Stimulated activated CD4-positive, alpha-beta T cell treated with anti-CD3 and anti-CD28 coated beads, Interleukin-15, amount 100 ng/mL, for 1 hour (primary cell): ENCODE measurements at places on chromosomes 6 and 20.

- DNase-seq = no peak
Observed at GRCh38 chr6:169454204-169454871, 200.7 kb upstream of the THBS2 start.

GRCh38 chr6:25181923-25182322 is 97.3 kb upstream of the CARMIL1 start:
- no peak for DNase-seq

DNA sequence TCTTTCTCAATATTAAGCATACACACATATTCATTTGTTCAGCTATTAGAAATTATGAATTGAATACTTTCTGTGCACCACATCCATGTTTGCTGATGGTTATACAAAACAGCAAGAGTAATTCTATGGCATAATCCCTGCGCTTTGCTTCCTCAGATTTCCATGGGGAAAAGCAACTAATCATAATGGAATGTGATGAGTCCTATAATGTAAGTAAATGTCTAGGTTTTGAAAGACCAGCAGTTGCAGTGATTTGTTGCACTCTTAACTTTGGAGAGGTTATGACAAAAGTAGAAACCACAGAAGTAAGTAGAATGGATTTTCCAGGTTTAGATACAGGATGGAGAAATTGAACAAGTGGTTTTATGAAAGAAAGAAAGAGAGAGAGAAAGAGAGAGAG is 652.1 kb downstream of the CBLN4 start:
- no peak for DNase-seq

- no peak for DNase-seq
Observed at GRCh38 chr6:31791324-31792089, 4.0 kb downstream of the VARS1 start.

DNA sequence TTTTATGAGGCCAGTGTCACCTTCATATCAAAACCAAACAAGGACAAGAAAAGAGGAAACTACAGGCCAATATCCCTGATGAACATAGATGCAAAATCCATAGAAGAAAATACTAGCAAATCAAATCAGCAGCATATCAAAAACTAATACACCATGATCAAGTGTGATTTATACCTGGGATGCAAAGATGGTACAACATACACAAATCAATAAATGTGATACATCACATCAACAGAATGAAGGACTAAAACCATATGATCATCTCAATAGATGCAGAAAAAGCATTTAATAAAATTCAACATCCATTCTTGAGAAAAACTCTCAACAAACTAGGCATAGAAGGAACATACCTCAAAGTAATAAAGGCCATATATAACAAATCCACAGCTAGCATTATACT is 8.1 kb upstream of the GINM1 start:
- no peak for DNase-seq

DNA sequence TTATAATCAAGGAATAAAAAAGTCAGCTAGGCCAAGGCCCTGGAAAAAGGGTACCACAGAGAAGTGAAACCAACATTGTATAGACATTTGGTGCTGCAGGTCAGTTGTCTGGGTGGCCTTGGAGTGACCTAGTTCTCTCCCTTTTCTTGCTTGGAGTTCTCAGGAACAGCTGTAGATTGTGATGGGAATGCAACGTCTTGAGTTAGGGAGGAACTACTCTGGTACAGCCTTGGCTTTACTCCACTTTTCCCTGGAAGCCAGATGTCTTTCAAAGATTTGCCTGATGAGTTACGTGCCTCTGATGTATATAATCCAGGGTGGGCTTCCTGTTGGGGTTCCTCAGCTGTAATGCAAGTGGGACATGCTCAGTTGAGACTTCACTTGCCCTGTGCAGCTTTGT is 694.7 kb downstream of the HTR1B start:
- no peak for DNase-seq

DNA sequence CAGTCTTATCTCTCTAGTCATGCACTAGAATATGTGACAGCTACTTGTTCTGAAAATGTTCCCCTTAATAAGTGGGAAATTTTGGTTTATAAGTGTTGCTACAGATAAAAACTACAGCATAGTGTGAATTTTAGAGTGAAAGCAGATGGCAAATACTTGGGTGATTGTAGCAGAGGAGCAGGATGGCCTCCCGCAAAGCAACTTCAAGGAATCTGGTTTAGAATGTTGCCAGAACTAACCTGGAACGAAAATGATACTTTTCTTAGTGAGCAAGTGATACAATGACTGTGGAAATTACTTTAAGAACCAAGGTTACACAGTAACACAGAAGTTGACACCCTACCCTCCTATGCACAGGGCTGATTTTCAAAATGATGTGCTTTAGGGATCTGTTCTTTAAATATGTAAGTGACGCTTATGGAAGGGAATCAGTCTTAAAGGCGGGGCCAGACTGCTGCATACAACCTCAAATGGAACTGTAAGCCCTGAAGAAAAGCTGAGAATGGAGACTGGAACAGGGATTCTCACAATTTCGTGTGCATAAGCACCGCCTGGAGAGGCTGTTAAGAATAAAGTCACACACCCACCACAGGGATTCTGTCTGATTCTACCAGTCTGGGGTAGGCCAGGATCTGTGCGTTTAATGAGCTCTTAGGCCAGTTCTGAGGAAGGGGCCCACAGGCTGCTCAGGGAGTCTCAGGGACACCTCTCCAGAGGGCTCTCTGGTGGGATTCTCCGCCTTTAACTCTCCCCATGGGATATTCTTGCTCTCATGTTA is 97.9 kb downstream of the FYN start:
- no peak for DNase-seq

DNA sequence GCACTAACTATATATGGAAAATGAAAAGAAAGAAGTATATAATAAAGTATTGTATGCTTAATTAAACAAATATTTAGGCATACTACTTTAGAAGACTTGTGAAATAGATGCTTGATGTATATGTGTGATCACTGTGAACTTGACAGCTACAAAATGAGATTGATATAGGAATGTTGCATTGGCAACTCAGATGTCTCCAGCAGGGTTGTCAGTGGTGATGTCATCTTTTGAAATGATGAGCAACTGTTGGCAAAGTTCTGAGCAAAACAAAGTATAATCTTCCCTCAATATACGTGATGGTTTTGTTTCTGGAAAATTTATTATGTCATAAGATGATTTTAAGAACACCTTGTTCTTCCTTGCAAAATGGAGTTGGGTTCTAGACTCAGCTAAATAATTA is 133.8 kb downstream of the ARID1B start:
- DNase-seq = no peak

- DNase-seq = no peak
Observed at GRCh38 chr20:24112360-24112759, 123.8 kb upstream of the GGTLC1 start.

- no peak for DNase-seq
Observed at GRCh38 chr20:10558635-10559187, 115.1 kb downstream of the JAG1 start.

DNA sequence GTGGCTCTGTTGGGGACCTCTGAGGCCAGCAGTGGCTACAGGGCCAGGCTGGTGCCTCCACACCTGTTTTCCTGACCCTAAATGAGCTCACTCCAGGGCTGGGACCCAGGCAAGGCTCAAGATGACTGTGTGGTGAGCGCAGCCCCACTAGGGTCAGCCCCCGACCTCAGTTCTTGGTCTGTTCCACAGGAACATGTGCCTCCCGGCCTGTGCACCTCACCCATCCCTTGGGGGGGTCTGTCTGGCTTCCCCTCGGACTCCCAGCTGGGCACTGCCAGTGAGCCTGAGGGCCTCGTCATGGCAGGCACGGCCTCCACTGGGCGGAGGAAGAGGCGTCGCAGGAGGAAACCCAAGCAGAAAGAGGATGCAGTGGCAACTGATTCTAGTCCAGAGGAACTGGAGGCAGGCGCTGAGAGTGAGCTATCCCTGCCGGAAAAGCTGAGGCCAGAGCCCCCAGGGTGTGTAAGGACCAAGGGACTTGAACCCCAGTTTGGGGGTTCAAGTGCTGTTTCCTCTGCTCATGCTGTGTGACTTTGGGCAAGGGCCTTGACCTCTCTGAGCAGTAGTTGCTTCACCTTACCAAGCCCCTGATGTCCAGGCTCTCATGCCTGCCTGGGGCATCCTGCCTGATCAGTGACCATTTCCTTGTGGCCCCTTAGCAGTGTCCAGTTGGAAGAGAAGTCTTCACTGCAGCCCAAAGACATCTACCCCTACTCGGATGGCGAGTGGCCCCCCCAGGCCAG is 8.0 kb downstream of the LPIN3 start:
- DNase-seq = no peak

DNA sequence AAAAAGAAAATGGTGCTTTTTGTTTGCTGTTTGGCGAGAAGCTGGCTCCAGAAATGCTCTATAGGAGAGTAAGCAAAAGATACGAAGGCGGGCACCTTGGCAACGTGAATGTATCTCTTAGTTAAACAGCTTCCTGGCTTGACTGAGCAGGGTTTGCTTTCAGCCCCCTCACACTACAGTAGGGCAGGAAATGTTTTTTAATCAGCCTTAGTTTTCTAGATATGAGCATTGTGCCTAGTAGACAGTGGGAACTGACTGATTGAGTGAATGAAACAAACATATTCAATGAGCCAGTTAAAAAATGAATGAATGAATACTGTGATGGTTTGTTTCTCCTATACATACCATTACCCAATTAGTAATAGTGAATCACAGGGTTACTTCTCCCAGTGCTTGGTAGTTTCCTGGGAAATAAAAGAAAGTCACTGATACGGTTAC is 19.9 kb downstream of the CAP2 start:
- no peak for DNase-seq

DNA sequence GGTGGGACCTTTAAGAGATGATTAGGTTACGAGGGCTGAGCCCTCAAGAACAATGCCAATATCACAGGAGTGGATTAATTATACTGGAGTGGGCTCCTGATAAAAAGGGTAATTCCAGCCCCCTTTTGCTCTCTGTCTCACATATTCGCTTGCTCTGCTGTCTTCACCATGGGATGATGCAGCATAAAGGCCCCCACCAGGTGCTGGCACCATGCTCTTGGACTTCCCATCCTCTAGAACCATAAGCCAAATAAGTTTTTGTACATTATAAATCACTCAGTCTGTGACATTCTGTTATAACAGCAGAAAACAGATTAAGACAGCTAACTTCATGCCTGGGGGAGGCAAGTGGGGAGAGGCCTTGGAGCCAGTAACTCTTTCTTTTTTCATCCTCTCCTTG is 9.8 kb upstream of the SNRPB start:
- DNase-seq = no peak

DNA sequence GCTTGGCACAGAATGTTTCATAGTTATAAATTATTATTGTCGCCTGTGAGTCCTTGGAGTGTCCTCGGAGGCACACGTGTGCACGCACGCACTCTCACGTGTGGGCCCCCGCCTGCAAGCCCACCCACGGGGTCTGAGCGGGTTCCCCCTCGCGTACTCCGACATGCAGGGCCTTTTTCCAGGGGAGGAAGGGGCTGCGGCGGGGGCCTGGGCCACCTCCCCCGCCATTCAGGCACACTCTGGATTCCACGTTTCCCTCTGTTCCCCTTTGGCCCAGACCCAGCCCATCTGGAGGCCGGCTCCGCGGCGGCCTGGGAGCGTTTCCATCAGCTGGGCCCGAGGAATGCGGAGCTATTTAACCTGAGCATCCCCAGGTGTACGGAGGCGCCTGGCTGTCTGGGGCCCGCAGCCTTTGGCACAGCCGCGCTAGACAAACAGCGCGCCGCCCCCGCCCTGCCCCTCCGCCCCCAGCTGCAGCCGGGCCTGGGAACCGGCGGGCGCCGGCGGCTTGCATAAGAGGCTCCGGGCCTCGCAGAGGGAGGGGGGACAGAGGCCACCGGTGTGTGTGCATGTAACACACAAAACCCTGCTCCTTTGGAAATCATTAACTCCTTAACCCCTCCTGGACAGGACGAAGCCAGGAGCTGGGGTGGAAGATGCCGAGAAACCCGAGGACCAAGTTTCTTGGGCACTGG is 3.3 kb downstream of the ID1 start:
- no peak for DNase-seq

DNA sequence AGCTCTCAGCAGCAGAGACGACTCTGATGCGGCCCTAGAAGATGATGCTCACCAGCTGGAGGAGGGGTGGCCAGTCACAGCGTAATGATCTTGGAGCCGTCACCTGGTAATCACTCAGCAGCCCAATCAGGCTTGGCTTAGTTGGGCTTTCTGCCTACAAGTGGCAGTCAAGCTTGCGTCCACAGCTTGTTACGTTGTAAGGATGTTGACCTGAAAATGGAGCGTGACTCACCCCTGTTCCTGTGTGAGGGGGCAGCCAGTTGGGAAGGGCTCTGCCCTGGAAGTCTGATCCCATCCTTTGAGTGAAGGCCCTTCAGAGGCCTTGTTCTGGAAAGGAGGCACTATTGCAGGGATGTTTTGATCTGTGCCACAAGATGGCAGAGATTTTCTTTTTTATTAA is 49.8 kb downstream of the SPATA2 start:
- no peak for DNase-seq

DNA sequence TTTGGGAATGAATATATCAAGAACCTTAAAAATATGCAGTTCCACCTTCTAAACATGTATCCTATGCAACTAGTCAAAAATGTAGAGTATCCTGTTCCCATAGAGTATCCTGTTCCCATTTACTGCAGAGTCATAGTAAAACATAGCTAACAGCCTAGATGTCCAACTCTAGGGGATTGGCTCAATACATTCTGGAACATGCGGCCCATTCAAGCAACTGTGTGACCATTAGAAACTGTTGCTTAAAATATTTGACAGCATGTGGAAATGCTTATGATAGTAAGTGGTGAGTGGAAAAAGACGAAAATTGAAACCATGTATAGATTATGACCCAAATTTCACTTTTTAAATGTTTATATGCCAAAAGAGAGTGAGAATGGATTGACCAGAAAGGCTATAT is 11.2 kb downstream of the FOXP4 start:
- DNase-seq = no peak

DNA sequence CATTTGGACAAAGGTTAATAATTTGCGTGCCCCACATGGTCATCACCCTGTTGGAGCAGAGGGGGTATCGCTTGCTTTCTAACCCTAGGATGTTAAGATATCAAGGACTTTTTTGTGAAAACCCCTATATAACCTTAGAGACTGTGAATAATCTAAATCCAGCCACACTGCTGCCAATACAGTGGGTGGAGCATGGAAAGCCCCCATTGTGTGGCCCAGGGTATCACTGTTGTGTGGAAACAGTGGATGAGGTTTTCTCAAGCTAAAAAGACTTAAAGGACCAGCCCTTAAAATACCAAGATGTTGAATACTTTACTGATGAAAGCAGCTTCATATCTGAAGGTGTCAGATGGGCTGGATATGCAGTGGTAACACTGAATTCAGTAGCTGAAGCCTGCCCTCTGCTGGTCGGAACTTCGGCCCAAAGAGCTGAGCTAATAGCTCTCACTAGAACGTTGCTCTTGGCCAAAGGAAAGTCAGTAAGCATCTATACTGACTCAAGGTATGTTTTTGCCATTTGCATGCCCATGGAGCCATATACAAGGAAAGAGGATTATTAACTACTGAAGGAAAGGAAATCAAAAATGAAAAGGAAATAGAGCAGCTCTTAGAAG is 695.2 kb downstream of the PHF3 start:
- DNase-seq = no peak

GRCh38 chr6:26576407-26576843 is 20.3 kb upstream of the ABT1 start:
- DNase-seq = no peak

DNA sequence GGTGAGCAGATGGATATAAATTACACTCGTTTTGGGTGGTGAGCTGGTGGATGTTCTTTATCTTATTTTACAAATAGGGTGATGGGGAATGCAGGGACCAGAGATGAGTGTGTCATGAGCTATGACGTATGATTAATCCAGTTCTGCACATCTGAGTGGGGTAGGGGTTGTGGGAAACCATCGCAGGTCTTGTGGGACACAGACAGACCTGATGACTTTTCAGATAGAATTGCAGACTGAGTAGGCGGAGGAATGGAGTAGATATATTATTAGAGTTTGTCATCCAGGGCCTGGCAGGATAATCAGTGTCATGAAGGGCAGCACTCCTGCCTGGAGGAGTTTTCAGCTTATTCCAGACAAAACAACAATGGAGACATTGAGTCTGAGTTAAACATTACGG is 12.9 kb upstream of the DSP start:
- DNase-seq = no peak
